ENCODE measurements at places on chromosomes 13 and 19. TPM values are rescaled to one million over a fixed set of nuclear protein-coding genes. Genes with fewer than 3 reads are reported as not detected.

The KASH5 gene
- total RNA-seq = not detected

The SIGLEC10 gene
- total RNA-seq = 0.67 TPM

The TSHZ3 gene
- 1.4 TPM for total RNA-seq

The TRPC4 gene
- not detected for total RNA-seq

DNA sequence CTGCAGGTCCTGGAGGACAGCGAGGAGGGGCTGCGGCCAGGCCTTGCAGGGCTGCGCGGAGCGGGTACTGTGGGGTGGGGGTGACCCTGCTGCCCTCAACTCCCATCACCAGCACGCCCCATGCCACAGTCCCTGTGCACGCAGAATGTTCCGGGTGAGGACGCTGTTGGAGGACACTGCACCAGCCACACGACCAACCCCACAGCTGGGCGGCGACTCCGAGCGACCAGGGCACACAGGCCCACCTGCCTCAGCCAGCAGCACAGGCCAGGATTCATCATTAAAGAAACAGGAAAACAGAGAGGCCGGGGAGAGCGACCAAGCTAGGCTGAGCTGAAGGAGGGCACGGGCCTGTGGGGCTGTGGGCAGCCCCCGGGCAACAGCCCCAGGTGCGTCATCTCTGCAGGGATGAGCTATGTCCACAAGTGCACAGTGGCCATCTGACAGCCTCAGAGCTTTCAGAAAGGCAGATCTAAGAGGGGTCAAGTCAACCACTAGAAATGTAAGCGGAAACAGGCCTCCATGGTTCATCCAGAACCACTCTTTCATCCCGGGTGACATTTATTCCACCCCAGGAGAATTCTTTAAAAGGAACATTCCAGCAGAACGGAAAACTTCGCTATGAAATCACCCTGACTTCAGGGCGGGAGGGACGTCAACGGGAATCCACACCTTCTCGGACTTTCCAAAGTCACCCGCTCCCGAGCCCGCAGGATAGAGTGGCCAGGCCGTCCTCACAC is 1.5 kb downstream of the GAS6 start:
- DNase-seq = no peak

DNA sequence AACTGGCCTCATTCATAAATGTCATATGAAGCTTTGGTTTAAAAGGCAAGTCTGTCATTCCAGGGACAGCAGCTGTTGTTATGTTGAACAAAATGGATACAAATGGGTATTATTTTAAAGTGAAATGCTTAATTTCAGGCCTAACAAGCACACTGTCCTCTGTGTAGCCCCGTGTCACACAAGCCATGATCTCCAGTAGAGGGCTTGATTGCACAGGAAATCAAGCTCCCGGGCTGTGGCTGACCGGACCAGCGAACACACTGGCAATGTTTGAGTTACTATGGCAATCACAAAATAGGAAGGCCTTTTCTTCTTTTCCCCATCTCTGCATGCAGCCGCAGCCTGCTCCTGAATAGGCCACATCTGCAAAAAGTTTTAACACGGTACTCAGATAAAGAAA is 64.0 kb upstream of the GSX1 start:
- DNase-seq = no peak

- DNase-seq = no peak
Measured at GRCh38 chr19:10353793-10354391, 14.5 kb upstream of the ICAM3 start.

GRCh38 chr13:31982540-31982939 is 49.0 kb upstream of the FRY start:
- no peak for DNase-seq

GRCh38 chr13:104625201-104625600 is 1559.0 kb upstream of the SLC10A2 start:
- no peak for DNase-seq

- no peak for DNase-seq
Measured at GRCh38 chr19:38351865-38352395, 16.3 kb downstream of the CATSPERG start.

- DNase-seq = no peak
Measured at GRCh38 chr19:55199620-55200204, 9.6 kb downstream of the PTPRH start.

GRCh38 chr13:43303033-43303729 is 279.8 kb downstream of the DNAJC15 start:
- DNase-seq = no peak

DNA sequence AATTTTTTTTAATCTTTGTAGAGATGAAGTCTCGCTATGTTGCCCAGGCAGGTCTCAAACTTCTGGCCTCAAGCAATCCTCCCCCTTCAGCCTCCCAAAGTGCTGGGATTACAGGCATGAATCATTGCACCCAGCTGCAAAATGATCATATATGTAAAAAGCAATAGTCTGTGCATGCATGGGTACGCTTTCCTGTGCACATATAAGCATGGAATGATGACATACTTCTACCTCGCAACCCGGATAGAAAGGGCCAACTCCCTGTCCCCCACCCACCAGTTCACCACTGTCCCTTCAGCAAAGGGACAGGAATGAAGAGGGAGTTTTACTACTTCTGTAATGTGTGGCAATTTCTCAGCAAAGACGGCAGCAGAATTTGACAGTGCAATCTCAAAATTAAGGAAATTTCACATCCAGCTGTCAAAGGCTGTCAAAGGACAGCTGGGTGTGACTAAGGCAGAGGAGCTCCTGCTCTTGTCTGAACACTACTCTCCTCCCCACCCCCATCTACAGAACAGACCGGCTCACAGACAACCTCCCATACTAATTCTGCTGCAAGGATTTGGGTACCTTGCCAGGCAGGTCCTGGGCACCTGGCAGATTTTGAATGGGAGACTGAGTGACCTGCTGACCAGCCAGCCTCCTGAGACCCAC is 95.6 kb downstream of the TSHZ3 start:
- no peak for DNase-seq

DNA sequence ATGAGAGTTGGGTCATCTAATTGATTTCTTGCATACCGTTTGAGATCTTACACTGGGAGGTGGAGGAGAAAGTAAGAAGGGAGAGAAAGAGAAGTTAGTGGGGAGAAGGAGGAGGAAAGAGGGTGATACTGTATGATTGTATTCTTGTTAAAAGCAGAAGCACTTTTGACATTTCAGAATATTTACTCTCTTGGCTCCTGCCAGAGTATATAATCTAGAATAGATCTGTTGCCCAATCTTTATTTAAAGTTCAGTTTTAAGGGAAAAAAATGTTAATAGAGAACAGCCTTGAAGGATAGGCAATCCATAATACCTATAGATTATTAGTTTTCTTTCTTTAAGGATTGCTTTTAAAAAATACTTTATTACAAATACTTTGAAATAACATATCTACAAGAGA is 41.5 kb downstream of the PDS5B start:
- no peak for DNase-seq

DNA sequence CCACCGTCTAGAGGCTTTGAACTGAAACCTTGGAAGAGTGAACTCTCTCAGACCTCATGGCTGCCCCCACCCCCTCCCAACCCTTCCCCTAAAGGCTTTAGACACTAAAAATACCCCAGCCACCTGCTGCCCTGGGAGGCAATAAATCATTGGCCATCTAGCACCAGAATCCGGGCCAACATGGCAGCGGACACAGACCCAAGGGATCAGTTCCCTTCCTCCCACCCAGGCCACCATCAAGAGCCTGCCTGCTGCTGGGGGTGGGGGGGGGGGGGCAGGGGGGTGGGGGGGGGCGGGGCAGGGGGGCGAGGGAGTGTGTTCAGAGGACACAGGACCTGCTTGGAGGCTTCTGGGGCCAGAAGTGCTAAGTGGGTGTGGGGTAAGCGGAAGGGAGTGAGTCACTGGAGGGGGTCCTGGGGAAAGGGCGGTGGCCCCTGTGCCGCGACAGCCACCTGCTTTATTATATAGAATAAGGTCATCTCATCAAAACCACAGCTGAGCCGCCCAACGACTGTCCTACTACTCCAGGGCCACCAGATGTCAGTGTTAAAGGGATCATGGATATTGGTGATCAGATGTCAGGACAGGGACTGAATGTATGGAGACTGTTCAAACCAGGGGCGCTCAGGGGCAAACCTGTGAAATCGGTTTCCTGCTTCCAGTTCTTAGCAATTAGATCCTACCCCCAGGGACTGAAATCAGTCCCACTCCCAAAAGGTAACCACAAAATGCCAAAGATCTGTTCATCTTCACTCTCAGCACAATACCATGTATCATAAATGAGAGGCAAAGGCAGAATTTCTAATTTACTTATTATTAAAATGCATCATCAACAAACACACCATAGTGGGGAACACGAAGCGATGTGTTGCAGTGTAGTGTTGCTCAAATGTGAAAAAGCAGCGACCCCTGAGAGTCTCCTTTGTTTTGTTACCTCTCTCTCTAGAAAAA is 24.3 kb downstream of the ARL11 start:
- DNase-seq = no peak
